ENCODE measurements at places on chromosomes 16 and 17.

DNA sequence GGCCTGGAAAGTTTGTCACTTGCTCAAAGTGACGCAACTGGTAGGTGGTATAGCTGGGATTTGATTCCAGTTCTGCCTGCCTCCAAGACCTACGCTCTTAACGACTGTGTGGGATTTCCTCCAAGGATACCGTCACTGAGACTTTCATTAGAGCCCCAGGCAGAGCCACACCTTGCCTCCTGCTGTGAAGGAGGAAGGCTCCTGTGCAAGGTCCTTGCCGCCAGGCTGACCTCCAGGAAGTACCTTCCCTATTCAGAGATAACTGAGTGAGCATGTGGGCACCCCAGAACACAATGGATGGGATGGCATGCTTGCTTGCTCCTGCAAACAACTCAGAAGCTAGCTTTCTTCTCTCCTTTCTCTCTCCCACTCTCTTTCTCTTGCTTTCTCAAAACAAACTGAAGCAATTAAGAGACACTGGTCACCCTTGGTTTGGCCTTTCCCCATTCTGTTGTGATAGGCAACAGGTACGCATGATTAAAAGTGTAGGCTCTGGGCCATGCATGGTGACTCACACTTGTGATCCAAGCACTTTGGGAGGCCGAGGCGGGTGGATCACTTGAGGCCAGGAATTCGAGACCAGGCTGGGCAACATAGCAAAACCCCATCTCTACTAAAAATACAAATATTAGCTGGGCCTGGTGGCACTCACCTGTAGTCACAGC, 30.7 kb downstream of the CACNG3 start:
- DNase-seq: no peak

GRCh38 chr17:2188971-2189630, 114.5 kb downstream of the SMG6 start:
- no peak for DNase-seq

GRCh38 chr16:80631581-80631980, 90.8 kb downstream of the DYNLRB2 start:
- DNase-seq: no peak

GRCh38 chr17:246851-247421, 65.5 kb upstream of the DOC2B start:
- no peak for DNase-seq

- DNase-seq: no peak
These were observed 31.3 kb upstream of the KRT17 start for GRCh38 chr17:41655611-41656111.

DNA sequence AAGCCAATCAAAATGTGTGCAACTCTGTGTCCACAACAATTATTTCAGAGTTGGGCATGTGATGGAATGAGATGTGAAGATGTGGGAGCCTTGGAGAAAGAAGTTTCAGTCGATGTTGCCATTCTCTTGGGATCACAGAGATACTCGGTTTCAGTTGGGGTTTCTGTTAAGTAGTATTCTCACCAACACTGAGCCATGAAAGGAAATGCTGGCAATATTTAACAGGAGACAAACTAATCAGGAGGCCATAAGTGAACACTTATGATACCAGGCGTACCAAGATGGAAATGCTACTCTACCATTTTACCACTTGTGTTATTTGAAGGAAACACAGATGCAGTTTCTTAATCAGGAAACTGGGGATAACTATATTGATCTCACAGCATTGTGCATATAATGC, 53.3 kb upstream of the NUDT7 start:
- DNase-seq: no peak

DNA sequence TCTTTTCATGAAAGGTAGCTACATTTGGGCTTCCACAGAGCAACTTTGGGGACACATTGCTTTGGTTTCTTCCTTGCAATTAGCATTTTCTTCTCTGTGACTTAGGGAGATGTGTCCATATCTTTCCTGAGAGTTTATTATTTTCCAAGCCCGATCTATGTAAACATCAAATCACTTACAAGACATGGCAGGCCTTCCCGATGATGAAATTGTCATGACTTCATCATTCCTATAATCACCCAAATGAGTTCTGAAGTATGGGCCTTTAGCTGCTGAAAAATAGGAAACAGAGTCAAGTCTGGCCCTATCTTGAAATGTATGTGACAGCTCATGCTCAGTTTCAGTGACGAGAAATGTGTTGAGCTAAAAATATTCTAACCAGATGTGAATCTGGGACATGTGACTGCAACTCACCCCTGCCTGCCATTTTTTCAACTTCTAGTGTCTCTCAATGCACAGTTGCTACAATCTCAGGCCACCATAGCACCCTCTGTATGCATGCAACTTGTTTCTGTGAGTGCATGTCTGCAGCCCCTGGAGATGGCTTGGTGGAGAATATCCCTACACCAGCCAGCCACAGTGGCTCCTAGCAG, 199.6 kb upstream of the MAF start:
- no peak for DNase-seq

DNA sequence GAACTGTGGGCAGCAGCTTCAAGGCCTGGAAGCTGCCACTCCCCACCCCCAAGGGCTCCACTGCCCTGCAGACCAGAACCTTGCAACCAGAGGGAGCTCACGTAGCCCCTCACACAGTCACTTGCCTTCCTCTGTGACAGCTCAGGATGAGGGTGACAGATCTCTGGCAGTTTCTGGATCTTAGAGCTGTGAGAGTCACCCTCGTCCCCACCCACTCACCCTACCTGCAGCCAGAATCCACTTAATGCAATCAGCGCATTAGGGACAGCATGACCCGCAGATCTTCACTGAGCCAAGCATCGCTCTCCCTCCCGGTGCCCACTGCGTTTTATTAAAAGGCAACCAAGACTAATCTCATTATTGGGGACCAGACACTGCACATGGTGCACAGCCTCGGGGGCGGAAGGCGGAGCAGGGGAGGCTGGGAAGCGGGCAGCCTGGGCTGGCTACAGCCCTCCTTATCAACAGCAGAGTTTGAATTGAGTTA, 3.5 kb downstream of the CYB561 start:
- no peak for DNase-seq

- DNase-seq: no peak
These were observed 2.0 kb downstream of the TNK1 start for GRCh38 chr17:7382901-7383300.

DNA sequence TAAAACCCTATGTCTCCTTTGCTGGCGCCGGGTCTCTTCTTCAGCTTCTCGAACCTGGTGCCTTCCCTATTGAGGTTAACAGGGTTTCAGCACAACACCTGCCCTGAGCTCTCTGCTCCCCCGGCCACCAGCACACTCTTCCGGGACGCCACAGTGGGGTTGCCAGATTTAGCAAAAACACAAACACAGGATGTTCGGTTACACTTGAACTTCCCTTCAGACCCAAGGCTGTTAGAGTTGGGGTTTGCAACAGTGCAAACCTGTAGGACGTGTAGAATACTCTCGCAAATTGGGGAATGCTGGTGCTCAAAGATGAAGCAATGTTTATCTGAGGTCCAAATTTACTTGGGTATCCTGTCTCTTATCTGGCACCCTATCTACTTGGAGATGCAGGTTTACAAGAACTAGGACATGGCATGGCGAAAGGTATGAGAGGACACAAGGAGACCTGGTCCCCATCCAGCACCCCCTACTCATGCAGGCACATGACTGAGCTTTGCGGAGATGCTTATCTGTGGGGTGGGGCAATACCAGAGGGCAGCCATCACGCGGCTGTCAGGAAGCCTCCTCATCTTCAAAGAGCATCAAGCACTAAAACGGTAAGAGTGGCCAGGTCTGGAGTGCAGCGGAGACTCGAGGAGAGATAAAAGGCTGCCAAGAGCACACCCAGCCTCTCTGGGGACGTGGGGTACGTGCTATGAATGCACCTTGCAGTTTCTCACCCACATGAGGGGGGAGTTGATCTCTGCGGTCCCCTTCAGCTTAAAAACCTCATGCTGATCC, 52.8 kb downstream of the SDK2 start:
- DNase-seq: peak; percentile 48

DNA sequence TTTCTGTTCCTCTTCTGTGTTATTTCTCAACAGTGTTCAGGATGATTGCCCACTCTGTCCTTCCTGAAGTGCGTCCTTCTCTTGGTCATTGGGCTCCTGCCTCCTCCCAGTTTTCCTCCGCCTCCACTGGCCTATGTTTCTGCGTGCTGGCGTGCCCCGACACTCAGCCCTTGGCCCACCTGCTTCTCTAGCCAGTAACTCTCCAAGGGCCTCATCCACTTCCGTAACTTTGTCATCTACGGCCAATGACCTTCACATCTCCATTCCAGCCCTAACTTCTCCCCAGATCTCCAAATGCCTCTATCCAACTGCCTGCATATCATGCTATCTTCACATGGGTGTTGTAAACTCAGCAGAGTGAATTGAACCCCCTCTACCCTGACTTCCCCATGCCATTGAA, 39.6 kb upstream of the RPL38 start:
- no peak for DNase-seq

DNA sequence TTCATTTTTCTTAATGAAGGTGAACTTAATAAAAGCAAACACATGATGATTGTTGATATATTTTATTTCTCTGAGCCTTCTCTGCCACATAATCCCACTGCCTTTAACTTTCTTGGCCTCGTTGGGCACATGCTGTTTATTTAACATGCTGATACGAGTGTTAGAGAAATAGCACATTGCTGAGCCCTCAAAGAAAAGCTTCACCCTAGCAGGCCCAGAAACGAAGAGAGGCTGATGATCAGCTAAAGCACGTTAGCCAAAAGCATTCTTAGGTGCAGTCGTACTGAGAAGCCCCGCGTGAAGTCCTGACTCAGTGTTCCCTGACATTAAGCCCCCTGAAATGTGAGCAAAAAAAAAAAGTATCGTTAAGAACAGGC, 122.8 kb downstream of the CCDC182 start:
- DNase-seq: no peak

DNA sequence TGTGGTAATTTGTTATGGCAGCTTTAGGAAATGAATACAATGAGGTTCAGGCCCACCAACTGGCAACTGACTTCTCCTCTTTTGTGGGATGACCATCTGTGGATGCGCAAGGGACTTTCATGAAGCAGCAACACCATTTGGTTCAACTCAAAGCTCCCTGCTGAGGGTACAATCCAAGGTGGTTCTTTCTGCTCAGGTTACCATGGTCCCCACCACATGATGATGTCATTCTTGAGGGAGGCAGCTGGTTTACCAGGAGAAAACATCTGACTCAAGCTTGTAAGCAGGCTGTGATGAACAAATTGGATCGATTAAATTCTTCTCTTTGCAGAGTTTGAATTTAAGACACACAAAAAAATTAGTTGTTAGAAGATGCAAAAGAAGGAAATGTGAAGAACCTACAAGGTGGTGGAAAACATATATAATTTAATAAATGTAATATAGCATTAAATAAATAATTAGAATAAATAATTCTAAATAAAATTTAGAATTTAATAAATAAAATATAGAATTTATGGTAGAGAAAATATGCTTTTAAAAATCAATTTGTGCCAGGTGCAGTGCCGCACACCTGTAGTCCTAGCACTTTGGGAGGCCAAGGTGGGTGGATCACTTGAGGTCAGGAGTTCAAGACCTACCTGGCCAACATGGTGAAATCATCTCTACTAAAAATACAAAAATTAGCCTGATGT, 67.6 kb upstream of the ANKFN1 start:
- DNase-seq: no peak

DNA sequence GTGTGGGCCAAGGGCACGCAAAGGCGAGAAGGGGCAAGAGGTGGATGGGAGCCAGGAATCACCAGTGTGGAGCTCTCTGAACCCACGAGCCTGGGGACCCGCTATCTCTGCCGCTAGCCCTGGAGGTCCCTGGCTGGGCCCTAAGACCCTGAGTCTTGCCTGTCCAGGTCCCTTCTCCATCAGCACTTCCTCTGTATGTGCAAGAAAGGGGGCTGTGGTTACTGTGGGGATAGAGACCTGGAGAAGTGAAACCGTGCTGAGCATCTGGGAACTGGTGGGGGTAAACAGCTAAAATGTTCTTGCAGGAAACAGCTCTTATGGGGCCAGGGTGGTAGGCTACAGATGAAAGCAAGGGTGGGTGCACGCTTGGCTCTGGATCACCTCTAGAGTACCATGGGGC, 3.1 kb downstream of the SPNS3 start:
- DNase-seq: no peak

- DNase-seq: no peak
These were observed 3.9 kb downstream of the NLRP1 start for GRCh38 chr17:5580367-5580766.

GRCh38 chr17:13429201-13429600, 172.5 kb downstream of the HS3ST3A1 start:
- no peak for DNase-seq

DNA sequence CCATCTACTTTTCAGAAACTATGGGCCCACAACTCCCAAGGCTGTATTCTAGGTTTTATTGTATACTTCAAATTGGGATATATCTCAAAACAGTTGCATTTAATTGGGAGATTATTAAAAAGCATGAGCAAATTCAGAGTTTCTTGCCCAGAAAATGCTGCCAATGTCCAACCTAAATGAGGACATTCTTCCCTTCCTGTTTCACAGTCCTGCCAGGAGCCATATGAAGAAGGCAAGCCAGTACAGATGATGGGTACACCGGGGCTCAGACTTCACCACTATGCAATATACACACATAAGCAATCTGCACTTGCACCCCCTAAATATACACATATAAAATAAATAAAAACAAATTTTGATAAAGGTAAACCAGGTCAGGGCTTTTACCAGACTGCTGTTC, 34.0 kb upstream of the CBLN1 start:
- no peak for DNase-seq

DNA sequence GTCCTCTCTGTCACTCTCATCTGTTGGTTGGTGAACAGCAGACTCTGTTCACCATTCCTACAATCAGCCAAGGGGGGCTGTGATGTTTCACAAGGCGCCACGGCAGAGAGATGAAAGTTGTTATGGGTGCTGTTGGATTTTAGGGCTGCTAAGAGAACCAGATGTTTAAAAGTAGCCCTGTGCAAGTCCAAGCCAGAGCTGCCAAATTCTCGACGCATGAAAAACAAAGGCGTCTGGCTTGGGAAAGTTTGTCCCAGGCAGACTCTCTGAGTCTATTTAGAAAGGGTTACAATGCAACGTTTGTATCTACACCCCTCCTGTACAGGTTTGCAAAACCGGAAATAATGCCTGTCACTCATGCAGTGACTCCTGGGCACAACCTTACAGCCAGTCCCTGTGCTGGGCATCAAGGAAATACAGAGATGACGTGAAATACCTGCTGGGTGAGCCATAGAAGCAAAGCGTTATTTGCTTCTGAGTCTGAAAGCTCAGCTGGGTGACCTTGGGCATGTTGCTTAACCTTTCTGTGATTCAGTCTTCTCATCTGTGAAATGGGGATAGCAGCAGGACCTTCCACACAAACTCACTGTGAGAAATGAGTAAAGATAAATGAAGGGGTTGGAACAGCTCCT, 74.8 kb downstream of the XYLT1 start:
- no peak for DNase-seq

DNA sequence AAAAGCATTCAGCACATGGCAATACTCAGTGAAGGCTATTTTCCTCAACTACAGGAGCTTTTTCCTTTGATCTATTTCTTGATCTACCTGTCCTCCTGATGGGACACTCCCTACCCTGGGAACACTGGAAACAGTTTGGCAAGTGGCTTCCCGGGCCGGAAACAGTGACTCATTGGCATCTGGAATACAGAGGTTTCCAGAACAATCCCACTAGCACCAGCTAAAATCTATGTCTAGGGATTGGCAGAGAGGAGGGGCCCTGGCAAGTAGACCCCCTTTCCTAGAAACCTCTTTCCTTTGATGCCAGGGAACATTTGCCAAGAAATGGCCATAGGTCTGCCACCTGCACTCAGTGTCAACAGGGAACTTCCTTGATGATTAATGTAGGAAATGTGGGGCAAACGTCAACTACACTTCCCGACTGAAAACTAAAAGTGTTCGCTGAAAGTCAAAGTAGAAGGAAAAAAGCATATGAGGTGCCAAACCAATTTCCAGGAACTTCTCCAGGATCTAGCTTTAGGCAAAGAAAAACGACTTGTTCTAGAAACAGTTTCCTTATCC, 30.4 kb upstream of the FBXW10B start:
- no peak for DNase-seq

GRCh38 chr16:88516601-88517061, 53.6 kb upstream of the ZC3H18 start:
- DNase-seq: no peak

Measured in GM19239 (cell line).